Fibroblast of lung (primary cell): ENCODE measurements at places on chromosomes 6 and 20.
A peak's percentile ranks its signal among the peaks of the same experiment; 100 is the strongest.

GRCh38 chr20:17674722-17675518 lies 7.1 kb downstream of the RRBP1 start:
- no peaks in the 10 kb centered on the region for H3K27me3 ChIP-seq
- H3K27ac ChIP-seq = no peak overlapping the region
- H3K4me3 ChIP-seq = no peak overlapping the region
- peak; percentile 76 for DNase-seq
- peaks cover 16% of the 10 kb centered on the region for H3K4me1 ChIP-seq
- peaks cover 10% of the 10 kb centered on the region for H3K36me3 ChIP-seq

DNA sequence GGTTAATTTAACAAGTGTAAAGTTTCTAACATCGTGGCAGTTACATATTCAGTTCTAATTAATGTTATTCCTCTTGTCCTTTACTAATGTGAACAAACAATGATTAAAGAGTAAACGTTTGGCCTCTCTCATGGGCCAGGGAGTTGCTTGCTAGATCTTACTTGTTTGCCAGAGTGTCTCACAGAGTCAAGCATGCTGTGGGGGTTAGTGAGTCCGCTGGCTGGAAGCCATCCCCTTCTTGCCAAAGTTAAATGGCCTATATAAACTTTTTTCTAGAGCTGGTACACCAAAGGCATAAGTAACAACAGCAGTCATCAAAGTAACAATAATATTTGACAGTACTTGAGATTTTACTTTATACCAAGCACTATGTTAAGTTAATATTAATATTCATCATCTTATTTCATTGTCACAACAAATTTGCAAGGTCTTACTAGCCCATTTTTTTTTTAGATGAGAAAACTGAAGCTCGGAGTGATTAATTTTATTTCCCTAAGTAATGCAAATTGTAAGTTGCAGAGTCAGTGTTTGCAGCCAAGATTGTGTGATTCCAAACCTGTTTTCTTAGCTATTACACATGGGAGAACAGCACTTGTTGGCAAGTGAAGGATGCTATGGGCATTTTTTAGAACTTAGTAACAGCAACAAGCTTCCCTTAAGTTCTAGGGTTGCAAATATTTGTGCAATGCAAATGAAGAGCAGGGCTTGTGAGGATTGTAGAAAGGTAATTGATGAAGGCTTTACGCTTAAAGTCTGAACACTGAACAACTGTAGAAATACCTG lies 224.5 kb downstream of the RFPL4B start:
- no peaks in the 10 kb centered on the region for H3K4me1 ChIP-seq
- H3K4me3 ChIP-seq = no peak overlapping the region
- H3K27ac ChIP-seq = no peak overlapping the region
- DNase-seq = peak; percentile 81

- H3K4me1 ChIP-seq = no peaks in the 10 kb centered on the region
- DNase-seq = no peak
- H3K27me3 ChIP-seq = no peaks in the 10 kb centered on the region
- H3K36me3 ChIP-seq = no peaks in the 10 kb centered on the region
- no peak overlapping the region for H3K4me3 ChIP-seq
Measured at GRCh38 chr6:91464201-91464600, 877.3 kb upstream of the MAP3K7 start.

GRCh38 chr6:27862396-27863066 lies 49.7 kb downstream of the OR2B2 start:
- no peaks in the 10 kb centered on the region for H3K27me3 ChIP-seq
- H3K36me3 ChIP-seq = no peaks in the 10 kb centered on the region
- DNase-seq = no peak
- no peak overlapping the region for H3K4me3 ChIP-seq
- no peak overlapping the region for H3K27ac ChIP-seq
